ENCODE measurements at places on chromosomes 12 and 14.
A peak's percentile ranks its signal among the peaks of the same experiment; 100 is the strongest.

DNA sequence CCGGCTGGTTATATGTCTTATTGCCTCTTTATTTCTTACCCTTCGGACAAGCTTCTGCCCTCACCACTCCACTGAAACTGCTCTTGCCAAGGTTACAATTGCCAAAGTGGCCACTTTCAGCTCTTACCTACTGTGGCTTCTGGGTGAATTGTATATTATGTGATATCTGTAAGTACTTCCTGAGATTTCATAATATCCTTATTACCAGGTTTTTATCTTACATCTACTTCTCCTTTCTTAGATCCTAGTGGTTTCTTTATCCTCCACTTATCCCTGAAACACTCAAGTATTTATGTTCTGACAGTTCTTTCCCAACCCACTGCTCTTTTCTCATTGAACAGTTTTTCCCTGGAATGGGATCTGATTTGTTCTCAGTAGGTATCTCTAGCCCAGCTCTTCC, 10.5 kb downstream of the CELA1 start:
- peak; percentile 27 for DNase-seq

DNA sequence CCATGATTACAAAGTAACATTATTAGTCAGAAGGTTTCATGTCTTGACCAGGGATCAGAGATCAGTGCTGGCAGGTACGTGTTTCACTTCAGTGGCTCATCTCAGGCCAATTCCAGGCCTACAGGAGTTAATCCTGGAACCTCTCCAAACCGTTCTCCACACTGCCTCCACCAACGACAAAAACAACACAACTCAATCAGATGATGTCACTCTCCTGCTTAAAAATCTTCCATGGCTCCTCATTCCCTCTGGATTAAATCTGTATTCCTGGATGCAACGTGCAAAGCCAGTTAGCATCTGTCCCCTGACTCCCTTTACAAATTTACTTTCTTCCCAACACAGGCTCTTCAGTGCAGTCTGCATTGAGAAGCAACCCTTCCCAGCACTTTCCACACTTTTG, 34.3 kb upstream of the TXNRD1 start:
- DNase-seq: peak; percentile 55

DNA sequence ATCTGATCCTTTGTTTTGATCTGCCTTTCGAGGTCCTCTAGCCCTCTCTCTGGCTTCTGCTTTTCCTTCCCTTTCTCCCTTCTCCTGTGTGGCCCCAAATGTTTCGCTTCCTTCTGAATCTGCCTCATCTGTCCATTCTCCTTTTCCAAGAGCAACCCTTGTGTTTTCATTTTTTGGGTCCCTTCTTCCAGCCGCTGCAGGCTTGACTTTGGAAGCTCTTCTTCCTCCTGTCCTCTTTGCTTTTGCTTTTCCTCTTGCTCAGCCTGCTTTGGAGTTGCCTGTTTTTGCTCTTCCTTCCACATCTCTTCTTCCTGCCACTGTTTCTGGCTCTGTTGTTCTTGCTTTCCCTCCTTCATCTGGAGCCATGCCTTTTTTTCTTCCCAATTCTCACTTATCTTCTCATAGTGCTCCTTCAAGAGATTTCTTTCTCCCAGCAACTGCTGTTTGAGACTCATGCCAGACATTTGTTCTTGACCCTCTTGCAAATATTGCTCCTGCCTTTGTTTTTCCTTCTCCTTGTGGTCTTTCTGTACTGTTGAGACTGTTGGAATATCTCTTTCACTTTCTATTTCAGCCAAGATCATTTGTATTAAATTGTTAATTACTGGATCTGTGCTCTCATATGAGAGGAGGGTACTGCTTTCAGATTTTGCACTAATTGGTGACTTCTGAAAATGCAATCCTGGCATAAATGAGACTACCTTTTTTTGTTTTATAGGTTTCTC, 42.4 kb downstream of the FAM186A start:
- peak; percentile 26 for DNase-seq

DNA sequence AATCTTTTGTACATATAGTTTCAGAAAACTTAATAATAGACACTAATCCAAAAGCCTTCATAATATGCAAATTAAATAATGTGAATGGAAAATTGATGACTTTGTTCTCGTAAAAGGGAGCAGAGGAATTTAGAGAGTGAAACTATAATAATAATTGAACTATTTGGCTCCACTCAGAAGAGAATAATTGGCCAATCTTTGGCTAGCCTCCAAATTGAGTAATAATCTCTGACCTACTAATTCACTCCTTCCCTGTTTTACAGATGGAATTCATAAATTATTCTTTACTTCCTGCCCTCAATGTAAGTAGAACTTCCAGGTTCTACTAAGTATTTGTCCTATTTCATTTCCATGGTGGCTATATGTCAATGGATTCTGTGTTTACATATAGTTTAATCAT, 15.8 kb downstream of the TRIM9 start:
- DNase-seq: peak; percentile 23

Data from fibroblast of pulmonary artery (primary cell).